ENCODE measurements at places on chromosomes 2 and 18.

DNA sequence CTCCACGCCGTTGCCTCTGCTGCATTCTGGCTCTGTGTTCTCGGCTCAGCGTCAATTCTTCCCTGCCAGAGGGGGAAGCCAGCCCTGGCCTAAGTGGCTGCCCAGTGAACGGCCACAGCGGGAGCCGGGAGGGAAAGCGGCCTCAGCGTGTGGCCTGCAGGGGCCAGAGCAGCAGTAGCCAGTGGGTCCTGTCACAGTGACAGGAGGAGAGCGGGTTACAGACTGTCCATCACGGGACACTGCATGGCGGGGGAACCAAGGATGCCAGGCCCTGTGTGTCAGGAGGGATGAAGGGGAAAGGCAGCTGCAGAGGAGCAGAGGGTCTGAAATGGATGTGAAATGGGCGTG, 39.7 kb downstream of the PDIA6 start:
- ATAC-seq: no peak

GRCh38 chr2:46984642-46985476, 69.3 kb upstream of the MCFD2 start:
- ATAC-seq: peak; percentile 80

DNA sequence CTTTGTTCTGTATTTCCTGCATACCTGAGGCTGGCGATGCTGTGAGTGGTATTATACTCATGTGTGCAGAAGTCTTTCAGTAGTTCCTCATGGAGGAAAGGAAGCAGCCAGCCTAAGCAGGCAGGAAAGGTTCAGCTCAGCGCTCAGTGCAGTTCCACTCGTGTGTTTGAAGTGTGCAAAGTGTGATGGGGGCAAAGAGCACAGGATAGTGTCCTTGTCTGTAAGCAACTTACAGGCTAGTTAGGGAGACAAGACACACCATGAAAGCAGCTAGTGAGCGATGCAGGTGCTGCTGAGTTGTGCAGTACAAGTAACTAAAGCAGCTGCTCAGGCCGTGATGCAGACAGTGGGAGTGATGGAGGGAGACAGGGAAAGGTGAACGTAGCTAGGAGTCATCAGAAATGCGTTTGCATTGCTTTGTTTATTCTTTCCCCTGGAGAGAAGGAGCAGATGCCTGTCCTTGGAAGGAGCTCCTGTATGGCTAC, 146.2 kb downstream of the LDLRAD4 start:
- ATAC-seq: no peak

GRCh38 chr2:162072181-162072702, 1.8 kb downstream of the DPP4 start:
- ATAC-seq: peak; percentile 85

- ATAC-seq: no peak
Observed at GRCh38 chr2:24517247-24517646, 26.2 kb downstream of the NCOA1 start.

DNA sequence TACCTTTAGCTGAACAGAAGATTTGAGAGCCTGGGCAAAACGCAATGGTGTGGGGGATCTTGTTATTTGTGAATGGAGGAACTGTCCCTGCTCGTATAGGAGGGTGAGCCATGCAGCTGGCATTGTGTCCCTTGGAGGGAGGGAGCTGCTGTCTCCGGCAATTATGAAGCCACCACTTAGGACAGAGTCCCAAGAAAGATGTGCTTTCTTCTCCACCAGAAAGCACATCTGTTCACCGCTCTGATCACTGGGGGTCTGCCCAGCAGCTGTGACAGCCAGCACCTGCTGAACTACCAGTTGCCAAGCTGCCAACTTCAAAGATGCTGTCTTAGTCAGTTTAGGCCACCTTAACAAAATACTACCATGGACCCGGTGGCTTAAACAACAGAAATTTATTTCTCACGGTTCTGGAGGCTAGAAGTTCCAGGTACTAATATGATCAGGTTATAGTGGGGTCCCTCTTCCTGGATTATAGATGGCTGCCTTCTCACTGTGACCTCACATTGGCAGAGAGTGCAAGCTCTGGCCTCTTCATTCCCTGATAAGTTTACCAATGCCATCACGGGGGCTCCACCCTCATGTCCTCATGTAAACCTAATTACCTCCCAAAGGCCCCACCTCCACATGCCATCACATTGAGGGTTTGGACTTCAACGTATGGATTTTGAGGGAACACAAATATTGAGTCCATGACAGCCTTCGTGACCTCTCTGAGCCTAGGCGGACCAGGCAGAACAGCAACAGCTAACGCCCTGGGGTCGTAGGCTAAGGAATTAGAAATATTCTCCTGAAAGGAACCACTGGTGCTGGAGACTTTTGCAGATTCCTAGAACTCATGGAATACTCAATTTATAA, 148.3 kb downstream of the RHBDD1 start:
- no peak for ATAC-seq

DNA sequence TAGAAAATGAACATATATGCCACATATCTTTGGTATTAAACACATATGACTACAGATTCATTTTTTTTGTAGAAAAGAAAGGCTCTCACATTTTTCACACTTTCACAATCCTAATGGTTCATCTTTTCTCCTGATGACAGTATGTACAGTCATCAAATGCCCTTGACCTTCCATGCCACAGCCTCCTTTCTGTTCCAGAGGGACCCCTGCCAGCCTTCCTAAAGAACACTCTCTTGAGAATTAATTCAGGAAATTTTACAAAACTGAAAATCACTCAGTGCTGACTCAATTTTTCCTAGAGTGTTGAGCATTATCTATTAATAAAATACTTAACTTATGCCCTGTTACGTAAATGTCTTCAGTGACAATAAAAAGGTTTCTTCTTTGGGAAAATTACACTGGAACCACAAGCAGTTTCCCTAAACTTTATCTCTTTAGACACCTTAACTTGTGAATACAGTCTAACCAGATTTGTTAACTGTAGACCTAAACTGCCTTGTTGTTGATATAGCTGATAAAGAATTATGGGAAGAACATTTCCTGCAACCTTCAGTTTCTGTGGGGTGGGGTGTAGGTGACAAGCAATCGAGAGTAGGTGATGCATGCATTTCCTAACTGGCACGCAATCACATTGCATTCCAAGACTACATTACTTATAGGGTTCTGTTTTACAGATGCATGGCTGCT, 15.3 kb upstream of the ACOXL start:
- ATAC-seq: no peak
